ENCODE measurements at places on chromosomes 4 and X.
A peak's percentile ranks its signal among the peaks of the same experiment; 100 is the strongest.

- DNase-seq, result no peak
Measured at GRCh38 chr4:1369479-1370079, 22.6 kb downstream of the UVSSA start.

- no peak for DNase-seq
Measured at GRCh38 chrX:41447897-41448296, 754 bp downstream of the NYX start.

DNA sequence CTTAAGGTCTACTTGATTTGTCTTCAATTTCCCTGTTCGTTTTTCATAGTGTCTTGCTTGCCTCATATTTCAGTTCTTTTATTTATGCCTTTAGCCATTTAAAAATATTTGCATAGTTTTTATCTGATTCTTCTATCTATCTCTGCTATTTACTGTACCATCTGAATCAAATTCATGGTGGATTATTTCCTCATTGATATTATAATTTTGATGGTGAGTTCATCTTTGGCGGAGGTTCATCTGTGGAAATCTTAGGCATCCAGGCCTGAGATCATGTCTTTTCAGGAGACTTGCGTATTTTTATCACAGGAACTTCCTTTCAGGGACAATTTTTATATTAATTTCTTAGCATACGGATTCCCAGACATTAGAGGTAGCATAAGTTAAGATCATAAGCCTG lies 275.2 kb downstream of the STPG2 start:
- DNase-seq, result no peak

DNA sequence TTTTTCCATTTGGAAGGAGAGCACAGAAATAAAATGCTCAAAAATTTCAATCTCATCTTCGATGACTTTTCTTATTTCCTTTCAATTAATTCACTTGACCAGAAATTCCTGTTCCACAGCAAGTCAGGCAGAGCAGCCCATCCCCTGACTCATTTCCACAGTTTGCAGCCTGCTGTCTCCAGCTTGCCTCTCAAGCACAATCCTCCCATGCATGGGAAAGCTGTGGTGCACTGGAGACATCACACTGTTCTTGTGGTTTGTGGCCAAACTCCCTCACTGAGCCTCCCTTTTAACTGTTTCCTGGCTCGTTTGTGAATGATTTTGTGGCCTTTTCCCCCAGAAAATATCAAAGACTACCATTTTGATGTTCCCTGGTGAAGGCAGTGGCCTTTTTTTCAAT lies 114.0 kb upstream of the ENPEP start:
- DNase-seq, result peak; percentile 60

DNA sequence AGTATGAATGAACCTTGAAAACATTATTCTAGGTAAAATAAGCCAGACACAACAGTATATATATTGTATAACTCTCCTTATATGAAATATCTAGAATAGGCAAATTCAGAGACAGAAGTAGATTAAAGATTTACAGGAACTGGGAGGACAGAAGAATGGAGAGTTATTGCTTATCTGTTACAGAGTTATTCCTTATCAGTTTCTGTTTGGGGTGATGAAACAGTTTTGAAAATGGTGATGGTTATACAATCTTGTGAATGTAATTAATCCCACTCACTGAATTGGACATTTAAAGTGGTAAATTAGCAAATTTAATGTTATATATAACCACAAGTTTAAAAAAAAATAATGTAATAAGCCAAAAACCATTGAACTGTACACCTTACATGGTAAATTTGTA lies 14.5 kb upstream of the EXOC1 start:
- DNase-seq, result no peak

DNA sequence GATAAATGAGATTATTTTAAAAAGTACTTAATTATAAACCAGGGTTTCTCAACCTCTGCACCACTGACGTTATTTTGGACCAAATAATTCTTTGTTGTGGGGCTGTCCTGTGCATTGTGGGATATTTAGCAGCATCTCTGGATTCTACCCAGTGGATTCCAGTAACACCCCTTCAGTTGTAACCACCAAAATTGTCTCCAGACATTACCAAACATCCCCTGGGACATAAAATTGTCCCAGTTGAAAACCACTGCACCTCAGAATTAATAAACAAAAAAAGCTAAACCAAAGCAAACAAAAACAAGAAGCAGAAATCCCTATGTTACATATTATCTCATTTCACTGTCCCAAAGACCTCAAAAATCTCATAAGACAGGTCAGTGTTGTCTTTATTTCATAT lies 54.2 kb upstream of the GIMD1 start:
- DNase-seq, result no peak

DNA sequence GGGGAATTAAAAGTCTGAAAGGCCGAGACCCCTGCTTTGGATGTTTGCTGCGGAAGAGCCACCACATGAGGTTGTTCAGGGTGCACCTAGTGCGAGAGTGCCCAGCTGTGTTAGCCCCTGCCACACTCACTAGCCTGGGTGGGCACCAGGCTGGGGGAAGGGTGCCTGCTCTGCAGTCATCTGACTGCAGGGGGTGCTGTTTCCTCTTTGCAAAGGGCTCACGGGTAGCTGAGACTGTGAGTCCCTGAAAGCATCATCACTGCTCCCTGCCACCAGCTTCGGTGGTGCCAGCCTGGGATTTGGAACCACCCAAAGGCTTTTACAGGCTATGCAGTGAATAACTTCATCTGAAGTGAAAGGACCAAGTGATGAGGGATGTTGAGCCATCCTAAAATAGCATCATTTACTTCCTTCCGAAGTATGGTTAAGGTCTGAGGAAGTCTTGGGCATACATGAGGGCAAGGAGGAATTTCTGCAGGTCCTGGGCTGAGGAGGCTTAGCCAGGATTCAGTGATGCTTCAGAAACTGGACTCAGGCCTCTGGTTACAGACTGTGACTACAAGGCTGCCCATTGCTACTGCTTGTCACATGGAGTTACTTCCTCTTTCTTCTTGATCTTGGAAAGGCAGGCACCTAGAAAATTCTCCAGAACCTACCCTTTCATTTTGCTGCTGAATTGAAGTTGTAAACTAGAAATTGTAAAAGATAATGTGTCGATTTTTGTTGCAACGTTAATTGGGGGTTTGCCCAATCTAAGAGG lies 293.2 kb upstream of the PRPS2 start:
- DNase-seq, result no peak

- no peak for DNase-seq
Measured at GRCh38 chrX:3252744-3253143, 93.7 kb downstream of the MXRA5 start.

GRCh38 chrX:75781611-75782010 lies 3.4 kb downstream of the MAGEE2 start:
- DNase-seq, result peak; percentile 29

DNA sequence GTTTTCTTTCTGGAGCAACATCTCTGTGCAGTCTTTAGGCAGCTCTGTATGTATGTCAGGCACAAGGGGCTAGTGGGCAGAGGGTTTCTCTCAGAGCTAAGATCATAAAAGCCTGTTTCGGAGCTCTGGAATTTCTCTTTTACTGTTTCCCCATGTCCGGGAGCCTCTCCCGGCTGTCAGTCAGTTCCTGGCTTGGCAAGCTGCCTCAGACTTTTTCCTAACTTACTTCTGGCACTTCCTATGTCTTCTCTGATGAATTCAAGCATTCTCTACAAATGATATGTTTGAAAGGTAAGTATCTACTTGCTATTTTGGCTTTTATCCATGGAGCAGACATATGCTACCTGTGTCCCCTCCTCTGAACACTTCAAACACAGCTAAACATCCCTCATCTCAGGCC lies 129.3 kb upstream of the PGRMC2 start:
- no peak for DNase-seq

GRCh38 chr4:104616401-104616820 lies 121.7 kb upstream of the CXXC4 start:
- no peak for DNase-seq

GRCh38 chr4:65671372-65671771 lies 1.1 kb upstream of the EPHA5 start:
- no peak for DNase-seq

DNA sequence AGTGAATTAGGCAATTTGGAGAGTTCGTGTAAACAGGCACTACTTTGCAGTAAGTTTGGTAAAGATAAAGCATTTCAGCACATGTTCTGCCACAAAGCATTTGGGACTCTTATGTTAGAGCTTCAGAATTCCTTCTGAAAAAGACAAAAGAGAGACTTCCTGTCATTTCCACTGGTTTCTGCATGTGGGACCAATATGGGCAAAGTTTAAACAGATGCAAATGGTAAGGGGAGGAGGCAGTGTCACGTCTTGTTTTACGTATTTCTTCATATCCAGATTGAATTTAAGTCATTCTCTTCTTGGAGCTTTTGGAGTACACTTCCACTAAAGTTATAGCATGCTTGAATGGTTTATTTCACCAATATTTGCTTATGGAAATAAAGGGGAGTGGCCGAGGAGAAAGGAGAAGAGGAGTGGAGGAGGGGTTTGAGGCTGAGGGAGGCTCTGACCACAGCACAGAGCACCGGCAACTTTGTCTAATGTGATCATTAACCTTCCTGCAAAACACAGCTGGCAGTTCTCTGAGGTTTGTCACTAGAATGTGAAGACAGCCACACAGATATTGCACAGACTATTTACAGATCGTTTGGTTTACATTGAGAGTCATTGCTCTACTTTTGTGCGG lies at the start of gene APELA:
Gene APELA, plus strand, starts transcription at position 479 of the 625 bp plus-strand sequence. CDS start 154 bp downstream, outside the sequence.
- no peak for DNase-seq

DNA sequence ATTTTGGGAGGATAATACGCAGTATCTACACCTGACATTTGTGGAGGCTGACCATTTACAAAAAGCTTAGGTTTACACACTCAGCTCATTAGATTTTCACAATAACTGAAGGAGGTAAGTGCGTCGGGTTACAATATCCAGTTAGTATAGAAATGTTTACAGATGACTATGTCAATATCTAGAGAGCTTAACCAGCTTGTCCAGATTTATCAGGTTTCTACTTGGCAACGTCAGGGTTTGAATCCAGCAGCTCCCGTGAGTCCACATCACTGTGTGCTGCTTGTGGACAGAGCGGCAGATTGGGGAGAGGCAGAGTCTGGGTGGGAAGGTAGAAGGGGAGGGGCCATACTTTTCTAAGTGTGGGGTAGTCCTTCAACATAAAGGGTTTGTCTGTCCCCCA lies 28.3 kb downstream of the ARHGAP10 start:
- no peak for DNase-seq

DNA sequence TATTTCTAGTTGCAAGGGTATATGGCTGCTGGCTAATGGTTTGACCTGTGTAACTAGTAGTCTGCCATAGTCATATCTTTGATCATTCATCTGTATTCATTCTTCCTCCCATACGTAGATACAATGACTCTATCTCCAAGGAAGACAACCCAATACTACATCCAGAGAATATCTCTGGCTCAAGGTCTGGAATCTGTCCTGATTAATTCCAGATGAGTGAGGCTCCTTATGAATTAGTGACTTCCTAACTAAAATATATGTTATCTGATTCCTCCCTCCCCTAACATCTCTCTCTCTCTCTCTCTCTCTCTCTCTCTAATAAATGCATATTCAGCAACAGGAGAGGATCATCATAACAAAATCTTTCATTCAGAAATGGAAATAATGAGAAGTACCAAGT lies 641.5 kb downstream of the FAT4 start:
- DNase-seq, result no peak

- no peak for DNase-seq
Measured at GRCh38 chrX:87702795-87703194, 185.2 kb downstream of the KLHL4 start.

GRCh38 chrX:64570204-64570603 lies 175.0 kb upstream of the MTMR8 start:
- DNase-seq, result no peak

All from left hindlimb (tissue), 1 donor.